Pancreas (tissue), 10 donors: ENCODE measurements at places on chromosomes 12 and 14. TPM values are rescaled to one million over a fixed set of nuclear protein-coding genes. Genes with fewer than 3 reads are reported as not detected.

DNA sequence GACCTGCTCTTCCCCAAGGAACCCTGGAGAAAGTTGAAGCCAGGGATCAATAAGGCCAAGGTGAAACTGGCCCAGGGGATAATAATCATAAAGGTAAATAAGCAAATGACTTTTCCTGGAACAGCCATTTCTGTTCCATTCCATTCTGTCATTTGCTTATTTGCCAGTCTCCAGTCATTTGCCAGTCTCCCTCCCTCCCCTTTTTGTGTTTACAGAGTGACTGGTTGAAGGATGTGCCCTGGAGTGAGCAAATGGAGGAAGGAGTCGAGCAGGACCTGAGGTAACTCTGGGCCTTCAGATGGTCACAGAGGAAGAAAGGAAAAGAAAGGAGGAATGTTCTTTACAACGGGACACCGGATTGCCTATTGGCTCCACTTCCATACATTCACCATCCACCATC is 17.8 kb upstream of the DCD start:
- H3K27me3 ChIP-seq = no peaks in the 10 kb centered on the region
- no peak overlapping the region for H3K4me3 ChIP-seq
- DNase-seq = no peak
- H3K36me3 ChIP-seq = no peaks in the 10 kb centered on the region
- H3K4me1 ChIP-seq = no peaks in the 10 kb centered on the region
- no peak overlapping the region for H3K27ac ChIP-seq

DNA sequence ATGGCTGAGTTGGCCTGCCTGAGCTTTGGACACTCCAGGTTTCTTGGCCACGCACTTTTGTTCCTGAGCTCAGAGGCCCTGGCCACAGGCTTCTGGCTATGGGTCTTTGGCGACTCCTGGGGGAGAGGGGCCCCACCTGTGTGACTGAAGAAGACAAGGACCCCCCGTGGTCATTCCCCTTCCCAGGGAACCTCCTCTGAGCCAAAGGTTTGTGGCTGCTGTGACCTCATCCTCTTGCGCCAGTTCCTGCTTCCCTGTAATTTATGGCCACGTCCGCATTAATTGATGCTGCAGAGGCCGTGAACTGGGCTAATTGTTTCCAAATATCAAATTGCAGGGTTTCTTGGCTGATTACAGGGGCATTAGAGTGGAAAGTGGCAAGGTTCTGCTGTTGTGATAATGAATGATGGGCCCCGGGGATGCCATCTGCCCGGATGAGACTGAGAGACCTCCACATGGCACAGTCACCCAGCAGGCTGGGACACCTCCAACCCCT is 27.6 kb upstream of the NOS1 start:
- H3K36me3 ChIP-seq = no peaks in the 10 kb centered on the region
- no peak for DNase-seq
- H3K27ac ChIP-seq = no peak overlapping the region
- H3K27me3 ChIP-seq = no peaks in the 10 kb centered on the region

The ENDOU gene
- 0.23 TPM for polyA plus RNA-seq

GRCh38 chr12:26469421-26470180 is 274.2 kb downstream of the SSPN start:
- no peak for DNase-seq
- no peaks in the 10 kb centered on the region for H3K4me1 ChIP-seq
- no peak overlapping the region for H3K27ac ChIP-seq
- no peak overlapping the region for H3K4me3 ChIP-seq

DNA sequence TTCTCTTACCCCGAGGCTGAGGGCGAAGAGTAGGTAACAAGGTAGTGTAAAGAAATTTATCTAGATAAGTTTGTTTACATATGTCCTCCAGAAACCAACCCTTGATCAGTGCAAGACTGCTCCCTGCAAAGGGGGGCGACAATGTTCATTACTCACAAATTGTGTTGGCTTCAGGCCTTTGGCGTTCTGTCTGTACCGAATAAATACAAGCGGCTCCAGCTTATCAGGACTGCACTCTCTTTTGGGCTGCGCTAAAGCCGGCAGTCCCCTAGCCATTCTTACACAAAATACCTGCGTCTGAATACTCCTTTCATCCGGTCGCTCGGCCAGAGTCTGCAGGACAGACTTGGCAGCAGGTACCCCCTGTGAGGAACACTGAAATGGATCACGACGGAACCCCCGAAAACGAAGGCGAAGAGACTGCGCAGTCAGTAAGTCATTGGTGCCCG is 116.4 kb downstream of the PPHLN1 start:
- no peaks in the 10 kb centered on the region for H3K36me3 ChIP-seq
- H3K27me3 ChIP-seq = no peaks in the 10 kb centered on the region
